ENCODE measurements at places on chromosomes 4 and X.

DNA sequence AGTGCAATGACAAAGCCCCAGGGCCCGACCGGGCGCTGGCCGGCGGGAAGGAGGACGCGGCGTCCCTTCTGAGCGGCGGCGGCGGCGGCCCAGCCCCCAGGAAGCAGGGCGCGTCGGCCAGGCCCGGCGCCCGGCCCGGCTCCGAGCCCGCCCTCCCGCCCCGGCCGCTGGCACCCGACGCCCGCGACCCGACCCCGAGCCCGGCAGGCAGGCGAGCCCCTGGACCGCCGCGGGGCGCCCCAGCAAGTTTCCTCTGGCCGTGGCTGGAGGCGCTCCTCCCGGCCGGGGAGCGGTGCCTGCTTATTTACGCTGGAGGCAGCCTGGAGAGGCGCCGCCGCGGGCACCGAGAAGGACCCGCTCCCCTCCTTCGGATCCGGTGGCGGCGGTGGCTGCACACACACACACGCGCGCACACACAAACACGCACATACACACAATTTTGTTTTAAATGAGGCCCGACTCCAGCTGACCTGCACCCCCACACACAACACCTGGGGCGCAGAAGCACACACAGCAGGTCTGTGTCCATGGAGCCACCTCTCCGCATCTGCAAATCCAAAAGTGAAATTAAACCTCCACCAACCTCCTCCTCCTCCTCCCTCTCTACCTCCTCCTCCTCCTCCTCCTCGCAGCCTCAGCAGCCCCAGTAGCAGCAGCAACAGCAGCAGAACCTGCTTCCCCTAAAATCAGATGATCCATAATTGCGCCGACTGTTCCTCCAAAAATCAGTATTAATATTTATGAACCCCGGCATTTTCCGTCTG is 669 bp downstream of the IRF2 start:
- DNase-seq, result no peak

GRCh38 chrX:41561045-41561444 is 113.9 kb downstream of the NYX start:
- DNase-seq, result no peak

- no peak for DNase-seq
Observed at GRCh38 chr4:71267244-71267643, 71.6 kb upstream of the SLC4A4 start.

GRCh38 chr4:152486429-152487389 is 49.2 kb downstream of the FBXW7 start:
- no peak for DNase-seq

- no peak for DNase-seq
Observed at GRCh38 chr4:159416073-159416472, 313.2 kb downstream of the RAPGEF2 start.

Measured in GOT3 (cell line).